ENCODE measurements at places on chromosomes 2 and 18.

- DNase-seq = no peak
These were observed 131.6 kb downstream of the CABLES1 start for GRCh38 chr18:23266717-23267446.

DNA sequence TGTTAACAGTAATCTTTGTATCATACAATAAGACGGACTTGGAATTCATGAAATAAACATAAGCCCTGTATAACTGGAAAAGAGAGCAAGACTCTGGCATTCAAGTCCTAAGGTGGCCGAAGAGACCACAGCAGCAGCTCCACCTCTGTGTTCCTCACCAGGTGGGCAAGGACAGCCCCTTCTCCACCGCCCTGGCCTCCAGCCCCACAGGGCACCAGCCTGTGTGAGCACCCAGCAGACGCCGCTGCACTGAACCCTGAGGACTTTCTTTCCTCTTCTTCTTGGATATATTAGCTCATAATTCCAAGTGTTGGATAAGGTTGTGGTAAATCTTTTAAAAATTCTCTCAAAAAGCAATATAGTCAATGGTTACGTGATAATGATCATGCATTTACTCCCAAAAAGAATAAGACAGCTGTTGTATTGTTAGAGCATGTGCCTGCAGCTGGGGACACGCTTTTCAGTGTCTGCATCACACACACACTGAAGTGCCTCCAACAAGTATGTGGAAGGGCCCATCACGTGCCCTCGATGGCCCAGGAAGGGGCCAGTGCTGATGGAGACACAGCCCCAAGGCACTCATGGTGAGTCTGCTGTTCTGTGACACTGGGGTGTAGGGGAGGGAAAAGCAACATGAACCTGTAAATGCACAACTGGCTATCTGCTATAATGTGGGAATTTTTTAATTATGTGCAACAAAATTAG lies 26.8 kb downstream of the FAM178B start:
- no peak for DNase-seq

DNA sequence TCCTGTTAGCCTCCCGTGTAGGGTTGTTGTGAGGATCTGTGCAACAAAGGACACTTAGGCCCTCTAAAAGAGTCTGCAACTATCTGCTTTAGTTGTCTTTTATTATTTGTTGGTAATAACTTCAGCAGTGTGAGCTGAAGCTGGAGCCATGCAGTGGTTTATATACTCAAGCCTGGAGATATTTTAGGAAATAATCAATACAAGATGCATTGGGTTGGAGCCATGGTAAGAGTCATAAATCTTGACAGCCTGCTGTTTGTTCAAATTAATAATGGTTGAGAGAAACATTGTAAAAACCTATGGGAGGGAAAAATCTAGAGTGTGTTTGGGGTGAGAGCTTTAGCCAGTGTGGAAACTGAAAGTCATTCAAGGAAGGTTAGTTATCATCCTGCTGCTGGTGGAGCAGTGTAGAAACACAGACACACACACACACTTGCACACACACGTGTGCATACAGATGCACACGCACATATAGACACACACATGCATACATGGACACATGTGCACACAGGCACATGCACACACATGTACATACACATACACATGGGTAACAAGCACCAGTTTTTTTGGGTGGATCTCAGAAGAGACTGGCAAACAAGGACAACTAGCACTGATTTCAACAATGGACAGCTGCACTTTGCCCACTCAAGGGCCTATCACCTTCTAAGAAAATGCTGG lies 51.0 kb downstream of the ACOXL start:
- no peak for DNase-seq

DNA sequence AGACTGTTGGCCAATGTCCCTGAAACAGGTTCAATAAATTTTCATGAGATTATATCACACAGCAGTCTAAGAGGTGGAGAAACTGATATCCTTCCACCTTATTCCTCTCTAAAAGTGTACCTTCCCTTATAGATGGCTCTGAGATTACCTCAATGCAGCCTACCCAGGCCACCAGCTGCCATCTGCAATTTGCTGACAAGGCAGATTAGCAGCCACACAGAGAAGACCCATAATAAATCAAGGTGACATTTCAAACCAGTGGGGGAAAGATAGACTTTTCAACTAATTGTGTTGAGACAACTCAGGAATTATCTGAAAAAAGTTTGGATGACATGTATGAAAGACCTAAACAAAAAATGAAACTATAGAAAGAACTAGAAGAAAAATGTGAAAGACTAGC lies 43.2 kb downstream of the ZBTB7C start:
- no peak for DNase-seq

GRCh38 chr2:19059076-19059475 lies 299.3 kb downstream of the OSR1 start:
- no peak for DNase-seq

DNA sequence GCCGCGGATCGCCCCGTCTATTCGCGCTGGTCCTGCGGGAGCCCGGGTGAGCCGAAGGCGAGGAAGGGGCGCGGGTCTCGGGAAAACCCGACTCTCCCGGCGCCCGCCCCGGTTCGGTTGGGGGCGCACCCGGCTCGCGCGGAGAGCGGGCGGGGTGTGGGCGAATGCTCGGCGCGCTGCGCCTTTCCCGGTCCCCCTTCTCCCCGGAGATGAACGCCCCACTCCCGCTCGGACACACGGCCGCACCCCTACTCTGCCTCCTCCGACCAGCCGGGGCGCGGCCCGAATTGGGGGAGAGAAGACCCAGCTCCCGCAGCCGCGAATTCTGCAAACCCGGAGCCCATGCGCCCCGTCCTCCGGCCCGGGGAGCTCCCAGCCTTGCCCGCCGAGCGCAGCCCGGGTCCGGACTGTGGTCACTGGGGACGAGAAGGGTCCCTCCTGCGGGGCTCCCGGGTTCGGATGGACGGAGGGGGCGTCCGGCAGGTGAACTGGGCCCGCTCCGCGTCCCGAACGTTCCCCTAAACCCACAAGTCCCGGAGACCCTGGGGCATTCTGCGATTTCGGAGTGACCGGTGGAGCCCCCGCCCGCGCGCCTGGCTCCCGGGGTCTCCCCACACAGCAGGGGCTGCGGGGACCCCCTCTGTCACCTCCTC lies 734 bp downstream of the KCNG2 start:
- DNase-seq = no peak

DNA sequence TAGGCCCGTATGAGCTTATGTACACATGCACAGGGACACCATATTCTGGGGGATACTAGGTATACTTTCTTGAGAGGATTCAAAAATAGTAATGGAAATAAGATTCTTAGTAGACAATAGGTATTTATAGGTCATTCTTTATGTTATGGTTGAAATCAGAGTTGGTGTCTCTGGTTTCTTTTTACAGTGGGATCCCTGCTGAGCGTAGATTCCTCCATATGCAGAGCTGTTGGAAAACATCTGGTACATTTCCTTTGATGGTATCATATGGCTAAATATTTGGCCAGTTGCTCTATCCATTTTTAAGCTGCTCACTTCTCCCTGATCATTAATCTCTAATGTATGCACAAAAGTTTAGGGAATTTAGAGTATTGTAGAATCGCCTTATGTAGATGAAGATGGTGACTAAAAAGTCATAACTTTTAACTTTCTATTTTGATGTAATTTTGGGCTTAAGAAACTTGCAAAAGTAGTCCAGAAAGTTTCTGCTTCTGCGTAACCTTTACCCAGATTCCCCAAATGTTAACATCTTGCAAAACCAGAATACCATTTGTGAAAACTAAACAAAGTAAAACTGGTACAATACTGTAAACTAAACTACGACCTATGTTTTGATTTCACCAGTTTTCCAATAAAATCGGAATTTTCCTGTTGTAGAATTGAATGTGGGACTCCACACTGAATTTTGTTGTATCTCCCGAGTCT lies 5.4 kb downstream of the ARHGAP28 start:
- DNase-seq = no peak

GRCh38 chr18:38494065-38494464 lies 928.5 kb upstream of the CELF4 start:
- no peak for DNase-seq

DNA sequence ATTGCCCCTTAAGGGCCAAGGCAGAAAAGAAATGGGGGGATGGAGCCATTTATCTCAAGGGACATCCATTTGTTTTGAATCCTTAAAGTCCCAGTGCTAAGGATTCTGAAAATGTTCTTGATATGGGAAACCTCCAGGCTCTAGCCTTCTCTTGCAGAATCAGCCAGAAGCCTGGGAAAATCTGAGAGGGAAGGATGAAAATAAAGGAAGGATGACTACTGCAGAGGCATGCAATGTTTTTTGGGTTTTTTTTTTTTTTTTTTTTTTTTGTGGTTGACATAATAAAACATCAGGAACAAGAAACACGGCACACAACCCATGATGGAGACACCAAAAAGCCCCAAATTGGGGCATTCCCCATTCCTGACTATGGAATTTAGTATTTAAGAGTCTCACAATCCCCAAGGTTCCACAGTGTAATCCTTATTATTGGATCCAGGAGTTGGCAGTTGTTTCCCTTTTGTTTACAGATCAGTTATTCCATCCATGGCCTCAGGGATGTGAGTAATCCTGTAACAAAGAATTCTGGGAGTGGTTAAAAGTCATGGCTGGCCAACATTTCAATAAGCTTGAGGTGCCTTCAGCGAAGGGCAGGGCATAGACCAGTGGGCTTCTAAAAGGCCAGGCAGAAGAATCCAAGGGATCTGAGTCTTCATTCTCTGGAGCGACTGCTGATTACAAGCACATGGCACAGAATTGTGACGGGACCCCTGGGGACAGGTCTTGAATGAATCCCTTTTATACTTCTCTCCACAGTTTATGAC lies 337.5 kb downstream of the GULP1 start:
- no peak for DNase-seq

- DNase-seq = no peak
These were observed 105.3 kb downstream of the ZNF516 start for GRCh38 chr18:76389716-76390115.

DNA sequence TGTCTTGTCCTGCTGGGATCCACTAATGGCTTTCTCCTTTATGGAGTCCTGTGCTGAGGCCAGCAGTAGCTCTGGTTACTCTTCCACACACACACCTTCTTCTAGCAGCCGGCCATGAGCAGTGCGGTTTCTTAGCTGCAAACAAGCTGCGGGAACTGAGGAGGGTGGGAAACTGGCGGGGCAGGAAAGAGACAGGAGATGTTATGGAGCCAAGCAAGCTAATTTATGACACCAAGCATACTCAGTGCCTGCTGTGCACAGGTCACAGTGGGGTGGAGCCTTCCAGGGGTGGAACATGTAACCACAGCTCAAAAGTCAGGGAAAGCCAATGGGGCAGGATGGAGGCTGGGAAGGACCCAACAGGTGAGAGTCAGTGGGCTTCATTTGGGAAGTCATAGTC lies 180.8 kb downstream of the FAM210A start:
- DNase-seq = no peak

- no peak for DNase-seq
These were observed 18.9 kb downstream of the TET3 start for GRCh38 chr2:74003494-74004211.

DNA sequence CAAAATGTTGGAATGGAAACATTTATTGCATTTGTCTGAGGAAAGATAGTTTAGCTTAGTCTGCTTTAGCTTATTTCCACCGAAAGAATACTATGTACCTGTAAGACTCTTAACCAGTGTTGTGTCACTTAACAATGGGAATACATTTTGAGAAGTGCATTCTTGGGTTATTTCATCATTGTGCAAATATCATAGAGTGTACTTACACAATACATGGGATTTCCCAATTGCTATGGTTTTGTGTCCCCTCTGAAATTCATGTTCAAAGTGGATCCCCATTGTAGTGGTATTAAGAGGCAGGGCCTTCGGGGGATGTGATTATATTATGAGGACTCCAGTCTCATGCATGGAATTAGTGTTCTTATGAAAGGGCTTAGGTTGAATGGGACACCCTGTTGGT lies 249.4 kb upstream of the UBE2E3 start:
- DNase-seq = no peak

GRCh38 chr2:103138123-103138901 lies 376.5 kb downstream of the TMEM182 start:
- no peak for DNase-seq

- DNase-seq = no peak
These were observed 30.9 kb downstream of the HAUS1 start for GRCh38 chr18:46134920-46135675.

DNA sequence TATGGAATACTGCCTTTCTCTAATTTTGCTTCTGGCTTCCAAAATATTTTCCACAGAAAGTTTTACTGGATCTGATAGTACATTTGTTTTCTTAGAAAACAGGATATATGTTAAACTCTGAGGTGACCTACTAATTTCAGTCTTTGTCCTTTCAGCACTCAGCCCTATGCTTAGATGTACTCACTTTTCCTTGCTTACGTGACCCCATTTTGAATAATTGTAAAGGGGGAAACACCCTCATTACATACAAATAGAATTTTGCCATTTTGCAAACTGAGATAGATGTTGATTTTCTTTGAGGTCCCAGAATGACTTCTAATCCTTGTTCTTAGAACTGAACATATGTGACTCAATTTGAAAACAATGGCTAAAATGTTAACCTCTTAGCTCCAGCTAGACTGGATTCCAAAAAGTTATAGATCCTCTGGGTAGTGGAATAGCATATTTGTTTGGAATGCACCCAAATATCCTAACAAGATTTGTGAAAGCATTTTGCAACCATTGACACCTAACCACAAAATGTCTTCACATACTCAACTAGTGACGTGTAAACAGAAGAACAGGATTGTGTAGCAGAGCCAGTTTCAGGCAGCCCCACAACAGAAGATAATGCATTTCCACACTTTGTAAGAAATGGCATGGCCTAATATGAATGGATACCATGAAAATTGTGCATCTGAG lies 44.8 kb upstream of the EHBP1 start:
- DNase-seq = no peak

- DNase-seq = no peak
These were observed 2.4 kb downstream of the LRRFIP1 start for GRCh38 chr2:237629739-237630138.

GRCh38 chr2:43174368-43174916 lies 52.0 kb downstream of the ZFP36L2 start:
- peak; percentile 65 for DNase-seq

DNA sequence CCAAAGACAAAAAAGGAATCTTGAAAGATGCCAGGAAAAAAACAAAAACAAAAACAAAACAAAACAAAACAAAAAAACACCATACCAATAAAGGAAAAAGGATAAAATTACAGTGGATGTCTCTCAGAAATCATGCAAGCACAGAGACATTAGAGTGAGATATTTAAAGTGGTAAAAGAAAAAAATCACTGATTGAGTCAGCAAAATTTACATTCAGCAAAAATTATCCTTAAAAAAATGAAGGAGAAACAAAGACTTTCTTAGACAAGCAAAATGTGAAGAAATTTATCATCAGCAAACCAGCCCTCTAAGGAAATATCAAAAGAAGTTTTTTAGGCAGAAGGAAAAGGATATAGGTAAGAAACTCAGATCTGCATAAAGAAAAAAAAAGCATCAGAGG lies 10.2 kb upstream of the GKN1 start:
- no peak for DNase-seq

DNA sequence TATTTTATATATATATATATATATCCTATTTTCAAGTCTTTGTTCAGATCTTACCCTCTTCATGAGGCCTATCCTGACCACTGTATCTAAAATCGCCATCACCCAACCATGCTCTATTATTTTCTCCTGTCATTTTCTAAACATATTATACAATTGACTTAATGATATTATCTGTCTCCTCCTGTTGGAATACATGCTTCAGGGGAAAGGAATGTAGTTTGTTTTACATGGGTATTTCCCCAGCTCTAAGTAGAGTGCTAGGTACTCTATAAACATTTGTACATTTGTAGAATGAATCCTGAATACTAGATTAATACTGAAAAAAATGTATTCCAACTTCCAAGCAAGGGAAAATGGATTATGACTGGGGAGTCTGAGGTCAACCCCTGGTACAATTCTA lies 26.2 kb downstream of the TTC21B start:
- no peak for DNase-seq

Data from stimulated activated CD8-positive, alpha-beta memory T cell treated with anti-CD3 and anti-CD28 coated beads, Interleukin-15, amount 100 ng/mL, for 48 hours (primary cell).